ENCODE measurements at places on chromosomes 7 and 10.

DNA sequence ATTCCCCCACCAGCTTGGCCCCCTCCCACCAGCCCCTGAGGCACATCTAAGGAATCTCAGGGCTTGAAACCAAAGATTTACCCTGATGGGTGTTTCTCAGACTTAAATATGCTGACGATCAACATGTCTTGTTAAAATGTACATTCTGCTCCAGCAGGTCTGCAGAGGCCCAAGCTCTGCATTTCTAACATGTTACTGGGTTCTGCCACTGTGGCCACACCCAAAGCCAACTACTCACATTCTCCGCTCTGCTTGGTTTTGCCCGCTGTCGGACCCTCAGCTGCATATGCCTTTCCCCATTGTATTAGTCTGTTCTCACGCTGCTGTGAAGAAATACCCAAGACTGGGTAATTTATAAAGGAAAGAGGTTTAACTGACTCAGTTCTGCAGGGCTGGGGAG, 8.9 kb downstream of the PIP4K2A start:
- DNase-seq: no peak

DNA sequence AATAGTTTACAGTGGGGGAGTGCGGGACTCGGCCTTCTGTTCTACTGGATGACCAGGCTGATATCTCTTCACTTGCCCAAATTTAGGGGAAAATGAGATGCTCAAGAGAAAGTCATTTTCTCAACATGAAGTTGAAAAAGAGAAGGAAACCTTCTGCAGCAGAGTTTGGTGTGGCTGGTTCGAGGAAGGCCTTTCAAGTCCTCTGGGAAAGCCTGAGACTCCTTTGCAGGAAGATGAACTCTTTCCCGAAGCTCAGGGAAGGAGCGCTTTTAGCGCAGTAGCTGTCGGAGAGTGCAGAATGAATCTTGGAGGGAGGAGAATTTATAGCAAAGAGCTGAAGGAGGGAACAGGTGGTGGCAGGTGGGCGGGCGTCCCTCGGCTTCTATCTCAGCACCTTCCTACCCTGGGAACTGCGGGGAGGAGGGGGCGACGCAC, at the start of gene ATOH7:
TSS of gene ATOH7 (minus strand) at position 297 of the 435 bp plus-strand sequence. CDS start 436 bp downstream, outside the sequence.
- no peak for DNase-seq

GRCh38 chr10:60937784-60938654, 6.0 kb downstream of the RHOBTB1 start:
- DNase-seq: no peak

- DNase-seq: no peak
Observed at GRCh38 chr10:101639141-101639900, 51.2 kb downstream of the DPCD start.

DNA sequence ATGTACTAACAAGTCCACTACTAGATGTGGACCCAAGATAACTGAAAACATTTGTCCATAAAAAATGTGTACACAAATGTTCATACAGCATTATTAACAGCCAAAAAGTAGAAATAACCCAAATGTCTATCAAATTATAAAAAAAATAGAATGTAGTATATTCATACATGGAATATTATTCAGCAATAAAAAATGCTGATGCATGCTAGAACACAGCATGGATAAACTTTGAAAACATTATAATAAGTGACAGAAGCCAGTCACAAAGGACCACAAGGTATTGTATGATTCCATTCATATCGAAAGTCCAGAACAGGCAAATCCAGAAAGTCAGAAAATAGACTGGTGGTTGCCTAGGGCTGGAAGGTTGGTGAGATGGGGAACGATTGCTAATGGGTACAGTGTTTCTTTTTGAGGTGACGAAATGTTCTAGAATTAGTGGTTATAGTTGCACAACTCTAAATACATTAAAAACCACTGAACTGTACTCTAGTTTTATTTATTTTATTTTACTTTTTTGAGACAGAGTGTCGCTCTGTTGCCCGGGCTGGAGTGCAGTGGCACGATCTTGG, 43.3 kb upstream of the ANLN start:
- no peak for DNase-seq

GRCh38 chr7:138825049-138825721, 27.2 kb upstream of the ATP6V0A4 start:
- no peak for DNase-seq

GRCh38 chr10:84256510-84257342, 11.9 kb downstream of the RGR start:
- DNase-seq: peak; percentile 28

DNA sequence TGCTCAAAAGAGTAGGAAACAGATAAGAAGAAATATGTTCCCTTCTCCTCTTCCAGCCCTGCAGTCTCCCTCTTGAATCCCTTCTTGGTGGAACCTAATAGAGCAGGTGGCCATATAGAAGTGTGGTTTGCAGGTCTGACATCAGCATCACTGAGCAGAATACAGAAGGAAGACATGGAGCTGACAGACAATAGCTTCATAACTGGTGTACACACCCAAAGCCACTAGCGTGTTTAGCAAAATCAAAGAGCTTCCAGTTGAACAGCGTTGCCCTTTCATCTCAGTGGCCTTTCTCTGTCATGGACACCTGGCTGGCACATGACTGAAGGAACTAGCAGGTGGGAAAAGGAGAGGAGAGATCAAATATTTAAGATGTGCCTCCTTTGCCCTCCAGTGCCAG, 245.5 kb downstream of the BAMBI start:
- no peak for DNase-seq

DNA sequence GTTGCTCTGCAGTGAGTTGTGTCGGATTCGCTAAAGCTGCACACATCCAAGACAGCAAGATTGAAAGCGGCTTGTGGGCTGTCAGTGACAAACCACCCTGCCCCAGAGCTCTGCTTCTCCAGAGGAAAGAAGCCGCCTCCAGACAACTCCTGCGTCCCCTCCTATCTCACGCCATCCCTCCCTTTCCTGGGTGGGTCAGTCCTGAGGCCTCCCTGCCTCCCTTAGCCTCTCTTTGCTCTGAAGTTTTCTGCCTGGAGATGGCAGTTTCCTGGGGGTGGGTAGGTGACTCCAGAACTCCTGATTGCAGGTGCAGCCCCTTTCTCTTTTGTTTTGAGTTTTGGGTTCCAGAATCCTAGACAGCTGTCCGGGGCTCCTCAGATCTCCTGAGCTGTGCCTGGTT, 78.7 kb downstream of the EMX2 start:
- DNase-seq: no peak

DNA sequence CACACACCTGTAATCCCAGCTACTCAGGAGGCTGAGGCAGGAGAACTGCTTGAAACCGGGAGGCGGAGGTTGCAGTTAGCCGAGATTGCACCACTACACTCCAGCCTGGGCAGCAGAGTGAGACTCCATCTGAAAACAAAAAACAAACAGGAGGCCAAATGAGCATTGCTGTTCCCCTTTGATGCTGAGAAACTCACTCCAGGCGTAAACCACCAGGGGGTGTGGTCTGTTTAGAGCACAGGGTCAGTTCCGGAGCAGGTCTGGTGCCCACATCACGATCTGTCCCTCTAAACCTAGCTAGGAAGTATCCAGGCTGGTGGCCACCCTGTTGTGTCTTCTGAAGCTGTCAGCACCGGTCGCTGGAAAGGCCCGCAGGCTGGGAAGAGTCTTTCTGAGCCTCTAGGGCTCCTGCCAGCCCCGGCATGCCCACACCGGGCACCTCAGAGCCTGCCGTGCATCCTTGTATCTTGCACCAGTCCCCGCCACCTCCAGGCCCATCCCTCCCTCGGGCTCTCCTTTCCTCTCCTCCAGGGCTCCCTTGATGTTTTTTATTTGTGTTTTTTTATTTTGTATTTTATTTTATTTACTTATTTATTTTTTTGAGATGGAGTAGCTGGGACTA, 66.3 kb upstream of the SH2B2 start:
- DNase-seq: no peak

DNA sequence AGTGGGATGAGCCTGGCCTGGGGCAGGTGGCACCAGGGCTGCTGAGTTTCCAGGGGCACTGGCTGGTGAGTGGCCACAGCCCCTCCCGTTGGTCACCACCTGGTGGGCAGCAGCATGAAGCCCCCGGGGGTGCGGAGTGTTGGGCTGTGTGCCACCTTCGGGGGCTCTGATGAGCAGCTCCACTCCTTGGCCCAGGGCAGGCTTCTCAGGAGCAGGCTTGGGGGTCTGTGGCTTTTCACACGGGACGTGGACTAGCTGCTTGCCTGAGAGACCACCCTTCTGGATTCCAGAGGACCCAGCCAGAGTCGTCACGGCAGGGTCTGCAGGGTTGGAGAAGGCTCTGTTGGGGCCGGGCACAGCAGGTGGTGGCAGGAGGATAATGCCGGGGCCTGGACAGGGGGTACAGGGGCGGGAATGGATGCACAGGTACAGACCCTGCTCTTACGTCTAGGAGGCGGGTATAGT, 193.1 kb downstream of the ADARB2 start:
- DNase-seq: no peak

DNA sequence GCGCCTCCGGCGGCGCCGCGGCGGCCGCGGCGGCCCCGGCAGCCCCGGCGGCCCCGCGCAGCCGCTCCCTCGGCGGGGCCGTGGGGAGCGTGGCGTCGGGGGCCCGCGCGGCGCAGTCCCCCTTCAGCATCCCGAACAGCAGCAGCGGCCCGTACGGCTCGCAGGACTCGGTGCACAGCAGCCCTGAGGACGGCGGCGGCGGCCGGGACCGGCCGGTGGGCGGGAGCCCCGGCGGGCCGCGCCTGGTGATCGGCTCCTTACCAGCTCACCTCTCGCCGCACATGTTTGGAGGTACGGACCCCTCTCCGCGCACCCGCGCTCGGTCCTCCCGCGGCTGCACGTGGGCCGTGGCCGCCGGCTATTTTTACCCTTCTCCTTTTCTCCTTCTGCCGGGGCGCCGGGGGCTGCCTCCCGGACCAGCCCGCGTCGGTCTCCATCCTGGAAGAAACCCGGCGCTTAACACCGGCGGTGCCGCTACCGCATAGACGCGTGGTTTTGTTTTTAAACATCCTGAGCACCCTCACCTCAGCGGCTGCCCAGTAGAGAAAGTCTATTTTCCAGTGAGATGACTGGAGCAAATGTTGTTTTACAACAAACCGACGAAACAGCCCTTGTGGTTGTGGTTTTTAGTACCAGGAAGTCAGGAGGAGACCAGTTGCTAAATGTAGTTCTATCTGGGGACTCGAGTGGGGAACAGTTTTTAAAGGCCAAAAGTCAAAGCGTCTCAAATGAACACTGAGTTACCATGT, 1.3 kb downstream of the ZNRF2 start:
- peak; percentile 76 for DNase-seq

DNA sequence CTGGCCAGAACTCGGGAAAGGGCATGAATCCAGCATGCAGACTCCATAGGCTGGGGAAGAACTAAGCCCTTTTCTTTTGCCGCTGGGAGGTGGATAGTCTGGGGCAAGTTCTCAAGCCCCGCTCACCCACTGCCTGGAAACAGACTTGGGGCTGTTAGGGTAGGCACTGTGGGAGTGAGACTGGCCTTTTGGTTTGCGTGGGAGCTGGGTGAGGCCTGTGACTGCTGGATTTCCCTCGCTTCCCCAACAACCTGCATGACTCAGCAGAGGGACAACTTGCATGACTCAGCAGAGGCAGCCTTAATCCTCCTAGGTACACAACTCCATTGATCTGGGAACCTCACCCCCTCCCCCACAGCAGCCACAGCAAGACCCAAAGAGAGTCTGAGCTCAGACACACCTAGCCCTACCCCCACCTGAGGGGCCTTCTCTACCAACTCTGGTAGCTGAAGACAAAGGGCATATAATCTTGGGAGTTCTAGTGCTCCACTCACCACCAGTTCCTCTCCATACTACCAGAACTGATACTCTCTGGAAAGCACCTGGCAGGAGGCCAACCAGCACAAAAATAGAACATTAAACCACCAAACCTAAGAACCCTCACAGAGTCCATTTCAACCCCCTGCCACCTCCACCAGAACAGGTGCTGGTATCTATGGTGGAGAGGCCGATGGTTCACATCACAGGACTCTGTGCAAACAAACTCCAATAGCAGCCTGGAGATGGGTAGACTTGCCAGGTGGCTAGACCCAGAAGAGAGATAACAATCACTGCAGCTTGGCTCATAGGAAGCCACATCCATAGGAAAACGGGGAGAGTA, 81.4 kb upstream of the LAMB4 start:
- DNase-seq: no peak

- peak; percentile 65 for DNase-seq
Observed at GRCh38 chr7:155738652-155739537, 73.4 kb downstream of the SHH start.

DNA sequence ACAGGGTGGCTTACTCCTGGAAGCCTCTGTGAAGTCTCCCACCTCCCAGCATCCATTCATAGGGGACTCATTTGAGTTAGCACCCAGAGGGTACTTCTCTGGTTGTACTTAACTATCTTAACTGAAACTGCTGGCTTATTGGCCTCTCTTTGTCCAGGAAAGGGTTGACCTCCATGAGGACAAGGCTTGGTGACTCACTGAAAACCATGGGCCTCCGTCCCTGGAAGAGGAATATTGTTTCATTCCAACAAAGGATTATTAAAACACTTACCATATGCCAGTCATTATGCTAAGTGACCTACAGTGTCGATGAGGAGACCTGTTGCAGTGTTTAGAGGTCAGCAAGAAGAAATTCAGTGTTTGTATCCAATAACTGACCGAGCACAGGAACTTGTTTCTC, 175.9 kb downstream of the PLPP4 start:
- no peak for DNase-seq

DNA sequence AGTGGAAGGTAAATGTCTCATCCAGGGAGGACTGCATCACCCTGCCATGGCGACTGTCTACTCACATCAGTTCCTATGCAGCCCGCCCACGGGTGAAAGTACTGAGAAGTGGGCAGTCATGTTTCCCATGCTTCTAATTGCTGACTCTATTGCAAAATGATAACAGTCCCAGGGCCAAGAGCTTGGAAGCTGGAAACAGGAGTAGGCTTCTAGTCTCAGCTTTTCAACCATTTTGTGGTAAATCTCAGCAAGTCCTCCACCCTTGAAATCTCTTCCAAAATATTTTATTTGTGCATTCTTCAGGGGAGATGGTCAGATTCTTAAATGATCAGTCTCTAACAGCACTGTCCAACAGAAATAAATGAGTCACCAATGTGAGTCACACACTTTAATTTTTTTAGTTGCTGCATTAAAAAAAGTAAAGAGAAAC, 48.1 kb upstream of the TARP start:
- DNase-seq: no peak

- peak; percentile 82 for DNase-seq
Observed at GRCh38 chr7:8217200-8218068, 44.5 kb downstream of the ICA1 start.

- no peak for DNase-seq
Observed at GRCh38 chr10:76632767-76633051, 1004.9 kb downstream of the KCNMA1 start.
